ENCODE measurements at places on chromosomes 16 and 17.

DNA sequence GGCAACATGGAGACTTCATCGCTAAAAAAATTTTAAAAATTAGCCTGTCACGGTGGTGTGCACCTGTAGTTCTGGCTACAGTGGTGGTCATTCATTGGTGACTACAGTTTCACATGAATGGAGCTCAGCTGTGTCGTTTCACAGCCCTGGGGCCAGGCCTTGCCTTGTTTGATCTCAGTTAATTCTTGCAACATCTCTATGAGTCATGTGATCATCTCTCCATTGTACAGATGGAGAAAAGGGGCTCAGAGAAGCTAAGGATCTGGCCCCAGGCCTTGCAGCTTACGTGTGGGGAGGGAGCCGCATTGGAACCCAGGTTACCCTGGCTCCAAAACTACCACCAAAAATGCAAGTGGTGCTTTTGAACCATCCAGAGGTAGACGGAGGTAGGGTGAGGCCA is 49.4 kb downstream of the GDE1 start:
- no peak for DNase-seq

- no peak for DNase-seq
Observed at GRCh38 chr16:12584488-12585233, 219.0 kb downstream of the CPPED1 start.

DNA sequence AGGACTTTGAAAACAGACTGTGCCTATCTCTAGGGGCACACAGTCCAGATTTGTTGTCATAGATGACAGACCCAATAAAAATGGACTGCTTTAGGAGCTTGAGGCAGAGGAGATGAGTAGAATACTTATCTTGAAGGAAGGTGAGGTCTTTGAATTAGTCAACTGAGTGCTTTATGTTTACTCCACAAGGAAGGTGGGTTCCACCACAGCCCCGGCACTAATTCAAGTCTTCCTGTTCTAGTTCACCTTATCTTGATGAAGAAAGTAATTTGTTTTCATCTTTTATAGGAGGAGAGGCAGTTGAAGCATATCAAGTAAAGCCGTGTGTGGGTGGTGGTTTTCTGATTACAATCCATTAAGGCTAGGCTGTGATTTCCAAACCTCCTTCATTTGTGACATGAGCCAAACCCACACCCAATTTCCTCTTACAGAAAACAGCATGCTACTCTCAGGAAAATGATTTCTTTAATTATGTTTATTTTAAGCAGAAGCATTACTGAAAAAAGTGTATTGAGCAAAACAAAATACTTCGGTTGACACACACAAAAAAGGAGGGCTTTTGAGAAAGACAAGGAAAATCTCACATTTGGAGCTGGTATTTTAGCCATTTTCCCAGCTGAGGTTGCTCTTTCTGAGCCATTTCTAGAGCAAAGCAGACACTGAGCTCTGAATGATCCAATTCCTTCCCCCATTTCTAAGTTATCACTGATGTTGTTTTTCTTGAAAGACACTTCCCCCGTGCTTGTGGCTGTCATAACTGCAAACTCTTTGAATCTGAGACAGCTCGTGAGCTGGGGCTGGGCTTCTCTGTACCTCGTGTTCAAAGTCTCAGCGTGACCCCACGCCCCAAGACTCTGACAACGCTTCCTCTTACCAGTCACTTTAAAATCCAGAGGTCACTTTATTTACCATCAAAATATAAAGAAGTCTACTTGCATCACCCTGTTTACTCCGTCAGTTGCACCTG is 35.4 kb downstream of the CDRT15 start:
- no peak for DNase-seq

DNA sequence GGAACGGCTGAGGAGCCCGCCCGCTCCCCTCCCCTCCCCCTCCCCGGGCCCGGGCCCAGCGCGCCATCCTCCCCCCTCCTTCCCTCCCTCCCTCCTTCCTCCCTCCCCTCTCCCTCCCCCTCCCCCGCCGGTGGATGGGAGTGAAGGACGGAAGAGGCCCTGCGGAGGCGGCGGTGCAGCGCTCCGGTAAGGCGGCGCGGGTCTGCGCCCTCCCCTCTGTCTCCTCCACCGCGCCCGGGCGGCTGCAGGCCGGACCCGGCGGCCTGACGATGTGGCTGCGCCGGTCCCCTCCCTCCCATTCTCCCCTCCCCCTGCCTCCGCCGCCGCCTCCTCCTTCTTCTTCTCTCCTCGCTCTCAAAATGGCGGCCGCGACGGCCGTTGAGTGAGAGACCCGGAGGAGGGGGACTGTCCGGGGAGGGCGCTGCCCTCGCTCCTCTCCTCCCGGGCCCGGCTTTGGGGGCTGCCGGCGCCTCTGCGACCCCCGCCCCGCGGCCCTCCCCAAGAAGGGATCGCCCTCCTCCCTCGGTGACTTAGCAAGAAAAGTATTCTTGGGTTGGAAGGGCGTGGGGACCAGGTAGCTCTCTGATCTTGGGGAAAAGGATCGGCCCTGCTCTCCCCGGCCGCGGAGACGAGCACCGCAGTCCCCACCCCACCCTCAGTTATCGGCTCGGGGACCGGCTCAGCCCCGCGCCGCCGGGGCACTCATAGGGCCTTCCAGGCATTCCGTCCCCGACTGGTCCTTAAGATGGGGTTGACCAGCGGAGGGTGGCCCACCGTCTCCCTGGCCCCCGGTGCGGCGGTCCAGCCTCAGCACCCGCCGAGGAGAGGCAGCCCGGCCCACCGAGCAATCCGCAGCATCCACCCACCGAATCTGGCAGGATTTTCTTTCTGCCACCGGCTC is 617 bp downstream of the PAFAH1B1 start:
- peak; percentile 65 for DNase-seq

GRCh38 chr17:74704544-74704943 is 8.2 kb downstream of the CD300LF start:
- DNase-seq = no peak

GRCh38 chr17:16460796-16461605 is 31.0 kb downstream of the LRRC75A start:
- no peak for DNase-seq

GRCh38 chr16:85261657-85262557 is 149.6 kb upstream of the CIBAR2 start:
- no peak for DNase-seq

GRCh38 chr16:67176662-67177061 is 6.3 kb downstream of the NOL3 start:
- DNase-seq = no peak

DNA sequence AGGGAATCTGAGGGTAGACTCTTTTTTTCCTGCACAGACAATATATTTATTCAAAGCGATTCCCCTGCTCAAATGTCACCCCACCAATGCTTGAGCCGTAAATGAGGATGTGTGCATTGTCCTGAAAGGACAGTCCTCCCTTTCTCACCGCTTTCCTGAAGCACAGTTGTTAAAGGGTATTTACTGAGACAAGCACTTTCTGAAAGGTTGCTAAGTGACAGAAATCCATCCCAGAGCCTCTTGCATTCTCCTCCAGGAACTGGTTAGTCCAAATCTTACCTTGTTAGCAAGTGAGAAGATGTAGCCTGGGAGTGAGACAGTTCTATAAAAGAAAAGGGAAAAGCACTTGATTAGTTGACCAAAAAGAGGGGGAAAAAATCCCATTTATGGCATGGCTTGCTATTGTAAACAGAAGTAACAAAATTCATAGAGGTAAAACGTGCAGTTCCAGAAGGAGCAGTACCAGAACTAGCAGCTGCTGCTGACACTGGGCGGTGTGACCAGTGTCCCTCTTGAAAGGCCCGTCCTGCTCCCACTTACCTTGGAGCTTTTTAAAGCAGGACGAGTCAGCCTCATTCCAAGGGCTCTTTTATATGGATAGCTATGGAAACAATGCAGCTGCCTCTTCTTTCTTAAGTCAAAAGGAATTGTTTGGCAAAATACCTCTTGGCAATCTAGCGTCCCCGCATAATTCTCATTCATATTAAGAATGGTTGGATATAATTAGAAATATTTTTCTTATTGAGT is at the start of gene MYH2:
Gene MYH2 (minus strand): TSS at position 563 of the 747 bp plus-strand sequence. CDS start 1,738 bp downstream, outside the sequence.
- no peak for DNase-seq

GRCh38 chr16:85112364-85112763 is at the start of gene CIBAR2:
Gene CIBAR2, minus strand, starts transcription at chr16:85112472. Its CDS starts 120 bp downstream, at chr16:85112352.
- DNase-seq = no peak

DNA sequence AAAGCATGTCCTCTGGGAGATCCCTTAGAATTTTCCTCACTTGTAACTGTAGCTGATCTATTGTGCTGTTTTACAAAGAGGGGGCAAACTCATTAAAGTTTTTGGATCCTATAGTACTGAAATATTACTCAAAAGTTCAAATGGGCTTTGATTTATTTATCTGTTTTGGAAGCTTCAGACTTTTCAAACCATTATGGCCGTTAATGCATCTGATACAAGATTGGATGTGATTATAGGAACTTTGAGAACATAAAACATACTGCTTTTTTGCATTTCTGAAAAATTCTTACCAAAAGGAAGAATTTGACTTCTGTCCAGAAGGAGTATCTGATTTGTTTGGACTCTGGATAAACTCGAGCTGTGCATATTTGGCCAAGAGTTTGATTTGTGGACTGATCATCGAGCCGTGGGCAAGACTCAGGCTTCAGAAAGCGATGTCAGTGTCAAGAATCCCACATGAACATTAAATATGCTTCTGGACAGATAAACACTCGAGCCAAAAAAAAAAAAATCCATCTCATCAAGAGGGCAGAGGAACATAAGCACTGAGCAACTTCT is 8.2 kb upstream of the MARCHF10 start:
- no peak for DNase-seq

DNA sequence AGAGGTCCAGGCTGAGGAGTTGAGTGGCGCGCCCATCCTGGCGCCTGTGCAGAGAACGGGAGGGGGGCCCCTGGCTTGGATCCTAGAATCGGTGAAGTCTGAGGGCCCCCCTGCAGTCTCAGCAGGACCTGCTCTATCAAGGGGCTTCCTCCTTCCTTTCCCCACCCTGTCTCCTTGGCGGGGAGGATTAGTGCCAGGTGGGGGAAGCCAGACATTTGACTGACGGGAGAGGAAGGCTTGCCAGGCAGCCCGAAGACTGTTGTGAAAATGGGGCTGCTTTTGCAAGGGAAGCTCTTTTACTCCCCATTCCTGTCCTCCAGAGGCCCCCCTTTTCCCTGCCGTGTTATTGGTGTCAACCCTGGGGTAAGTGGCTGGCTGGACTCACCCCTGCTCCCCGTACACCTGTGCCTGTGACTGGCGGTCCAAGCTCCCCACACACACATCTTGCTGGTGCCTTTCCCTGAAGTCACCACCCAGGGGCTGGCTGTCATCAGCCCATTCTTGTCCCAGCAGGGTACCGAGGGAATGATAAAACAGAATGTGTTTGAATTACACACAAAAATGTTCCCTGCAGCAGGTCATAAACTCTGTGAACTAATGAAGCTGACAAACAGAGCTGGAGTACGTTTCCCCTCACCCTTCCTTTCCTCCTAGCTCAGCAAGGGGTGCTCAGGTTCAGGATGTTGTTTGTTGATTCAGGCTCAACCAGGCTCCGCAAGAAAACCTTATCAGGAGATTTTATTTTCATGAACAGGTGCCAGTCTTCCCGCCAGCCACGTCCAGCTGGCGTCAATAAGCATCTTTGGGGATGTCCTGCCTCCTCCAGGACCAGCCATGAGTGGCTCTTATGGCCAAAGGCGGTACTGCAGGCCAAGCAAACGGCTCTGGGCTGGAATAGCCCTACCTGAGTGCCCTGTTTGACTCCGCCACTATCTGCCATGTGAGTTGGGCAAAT is 4.4 kb upstream of the ARMC7 start:
- DNase-seq = no peak

DNA sequence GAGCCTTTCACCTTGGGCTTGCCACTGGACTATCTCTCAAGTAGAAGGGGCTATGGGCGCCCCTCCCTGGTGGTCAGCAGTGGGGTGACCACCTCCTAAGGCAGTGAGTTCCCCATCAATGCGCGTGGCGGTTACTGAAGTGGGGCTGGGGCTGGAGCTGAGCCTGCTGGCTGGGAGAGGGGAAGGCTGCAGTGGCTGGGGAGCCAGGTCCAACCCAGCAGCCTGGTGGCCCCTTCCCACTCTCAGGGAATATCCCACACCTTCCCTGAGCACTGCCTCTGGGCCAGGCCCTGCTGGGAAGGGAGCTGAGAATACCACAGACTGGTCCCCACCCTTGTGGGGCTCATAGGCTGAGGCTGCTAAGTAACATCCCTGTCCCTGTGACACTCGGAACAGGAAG is 19.8 kb upstream of the MPRIP start:
- no peak for DNase-seq

- no peak for DNase-seq
Observed at GRCh38 chr17:63358111-63358839, 87.8 kb downstream of the CYB561 start.

DNA sequence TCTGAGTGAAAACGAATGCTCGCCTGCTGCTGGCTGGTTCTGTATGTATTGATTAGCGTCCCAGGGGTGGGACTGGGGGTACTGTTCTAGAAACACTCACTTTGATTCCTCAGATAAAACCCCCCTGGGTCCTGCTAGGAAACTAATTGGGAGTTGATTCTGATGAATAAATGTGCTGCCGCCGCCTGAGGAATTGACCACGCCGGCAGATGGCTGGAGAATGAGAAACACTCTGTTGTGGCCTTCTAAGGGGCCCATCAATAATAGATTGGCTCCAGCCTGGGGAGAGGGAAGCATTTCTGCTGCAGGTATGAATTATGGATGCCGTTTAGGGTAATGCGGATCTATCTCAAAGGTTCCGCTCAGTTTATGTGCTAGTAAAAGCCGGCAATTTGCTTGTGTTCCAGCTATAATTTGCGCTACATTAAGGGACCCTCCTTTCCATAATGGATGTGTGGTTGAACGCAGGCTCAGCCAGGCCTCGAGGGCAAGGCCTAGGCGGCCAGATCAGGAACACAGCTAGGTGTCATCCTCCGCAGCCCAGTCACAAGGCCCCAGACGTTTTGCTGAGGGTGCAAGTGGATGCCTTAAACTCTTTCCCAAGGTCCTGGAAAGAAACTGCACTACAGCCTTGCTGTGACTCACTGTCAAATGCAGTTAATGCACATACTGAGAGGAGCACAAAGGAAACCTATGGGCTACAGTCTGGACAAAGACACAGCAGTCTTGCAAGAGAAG is 132.2 kb upstream of the HS3ST2 start:
- no peak for DNase-seq

- DNase-seq = no peak
Observed at GRCh38 chr17:2909175-2909845, 113.1 kb downstream of the RAP1GAP2 start.

- no peak for DNase-seq
Observed at GRCh38 chr17:82989881-82990280, 89.5 kb upstream of the METRNL start.

DNA sequence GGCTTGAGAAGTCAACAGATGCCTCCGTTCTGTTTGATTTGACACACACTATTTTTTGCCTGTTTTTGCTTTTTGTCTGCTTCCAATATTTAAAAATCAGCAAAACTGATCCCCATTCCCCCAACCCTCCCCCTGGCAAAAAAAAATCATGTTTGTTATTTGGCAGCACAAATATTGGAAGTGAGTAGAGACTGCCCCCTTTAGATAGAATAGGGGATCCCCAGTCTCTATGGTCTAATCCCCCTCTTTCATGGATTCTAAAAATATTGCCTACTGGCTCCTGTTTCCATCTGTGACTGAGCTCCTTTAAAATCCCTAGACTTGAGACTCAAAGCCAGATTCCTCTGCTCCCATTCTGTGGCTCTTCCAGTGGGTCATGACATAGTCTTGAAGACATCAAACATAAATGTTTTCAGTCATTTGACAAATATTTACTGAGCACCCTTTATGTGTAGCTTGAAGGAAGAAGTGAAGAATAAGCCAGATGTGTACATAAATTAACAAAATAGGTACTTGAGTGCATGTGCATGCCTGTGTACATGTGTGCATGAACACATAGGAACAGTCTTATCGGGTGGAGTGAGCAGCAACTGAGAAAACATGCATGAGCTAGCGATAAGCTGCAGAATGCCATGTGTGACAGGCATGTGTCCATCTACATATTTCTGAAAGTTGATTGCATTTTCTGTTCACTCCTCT is 101.2 kb downstream of the SALL1 start:
- no peak for DNase-seq

- DNase-seq = no peak
Observed at GRCh38 chr17:76446449-76447231, 6.3 kb downstream of the UBE2O start.
